ENCODE measurements at places on chromosomes 4 and X.

DNA sequence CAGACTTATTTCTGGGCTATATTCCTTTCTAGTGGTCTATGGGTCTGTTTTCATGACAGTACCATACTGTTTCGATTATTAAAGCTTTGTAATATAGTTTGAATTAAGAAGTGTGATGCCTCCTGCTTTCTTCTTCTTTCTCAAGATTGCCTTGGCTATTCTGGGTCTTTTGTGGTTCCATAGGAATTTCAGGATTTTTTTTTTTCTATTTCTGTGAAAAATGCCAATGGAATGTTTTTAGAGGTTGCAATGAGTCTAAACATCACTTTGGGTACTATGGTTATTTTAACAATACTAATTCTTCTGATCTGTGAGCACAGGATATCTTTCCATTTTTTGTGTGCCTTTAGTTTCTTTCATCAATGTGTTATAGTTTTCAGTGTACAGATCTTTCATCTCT lies 204.3 kb upstream of the HCCS start:
- no peak for DNase-seq

DNA sequence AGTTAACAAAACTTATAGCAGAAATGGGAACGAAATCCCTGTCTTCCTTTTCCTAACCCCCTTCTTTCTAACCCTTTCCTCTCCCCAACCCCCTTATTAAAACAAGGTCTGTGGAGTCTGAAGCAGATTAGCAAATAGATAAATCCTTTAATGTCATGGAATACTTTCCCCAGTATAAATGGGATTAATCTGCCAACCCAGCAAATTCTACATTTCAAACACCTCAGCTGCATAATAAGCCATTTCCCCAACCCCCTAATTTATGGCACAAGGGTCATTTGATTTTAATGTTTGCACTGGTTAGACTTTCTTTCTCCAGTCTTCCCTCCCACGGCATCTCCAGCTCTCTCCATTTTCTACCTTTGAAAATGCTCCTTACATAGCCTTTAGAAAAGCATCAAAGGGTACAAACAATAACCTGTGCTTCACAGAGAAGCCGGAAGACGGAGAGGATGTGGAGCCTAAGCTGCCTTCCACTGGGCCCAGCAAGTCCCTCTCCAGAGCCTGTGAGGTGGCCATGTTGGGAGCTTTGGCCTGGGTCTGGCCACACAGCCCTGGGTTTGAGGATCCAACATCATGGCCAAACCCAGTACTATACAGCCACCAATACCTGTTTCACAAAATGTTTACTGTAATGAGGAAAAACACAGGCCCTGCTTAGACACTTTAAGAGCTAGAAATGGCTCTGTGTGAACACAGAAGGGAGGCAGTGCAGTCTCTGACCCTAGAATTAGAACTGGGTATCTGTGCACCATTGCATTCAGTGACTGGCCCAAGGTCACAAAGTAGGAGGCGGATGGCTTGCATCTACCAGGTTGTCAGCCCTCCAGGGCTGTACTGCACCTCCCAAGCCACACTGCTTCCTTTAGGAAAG lies 56.9 kb upstream of the SPRY1 start:
- DNase-seq: no peak

DNA sequence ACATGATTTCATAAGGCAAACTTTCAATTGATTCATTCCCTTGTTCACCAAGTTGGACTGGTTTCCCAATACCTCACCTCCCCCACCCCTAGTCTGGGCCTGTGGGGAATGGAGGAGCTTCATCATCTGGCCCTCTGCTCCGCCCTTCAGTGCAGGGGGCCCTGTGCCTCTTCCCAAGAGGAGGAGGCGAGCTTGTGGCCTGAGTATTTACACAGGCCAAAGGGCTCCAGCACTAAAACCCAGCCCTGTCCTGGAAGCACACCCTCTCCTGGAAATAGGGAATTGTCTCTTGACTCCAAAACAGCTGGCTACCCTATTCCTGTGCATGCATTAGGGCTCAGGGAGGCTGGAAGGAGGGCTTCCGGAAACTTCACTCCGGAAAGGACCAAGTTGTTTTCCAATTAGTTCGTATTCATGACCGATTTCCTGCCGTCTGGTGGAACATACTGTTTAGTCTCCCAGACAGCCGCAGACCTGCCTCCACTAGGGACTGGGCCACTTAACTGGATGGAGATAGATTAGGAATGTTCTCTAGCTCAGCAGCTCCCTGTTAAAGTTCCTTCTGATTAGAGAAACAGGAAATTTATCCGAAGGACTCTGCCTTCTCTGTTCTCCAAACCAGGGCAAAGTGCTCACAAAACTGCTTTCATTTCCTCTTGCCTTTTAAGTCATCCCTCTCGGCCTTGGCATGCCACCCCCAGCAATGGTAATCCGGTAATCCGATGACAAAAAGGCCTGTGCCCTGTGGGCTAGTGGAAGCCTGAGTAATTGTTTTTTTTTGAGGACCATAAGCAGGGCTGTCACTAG lies 5.8 kb downstream of the SRPX2 start:
- DNase-seq: no peak

DNA sequence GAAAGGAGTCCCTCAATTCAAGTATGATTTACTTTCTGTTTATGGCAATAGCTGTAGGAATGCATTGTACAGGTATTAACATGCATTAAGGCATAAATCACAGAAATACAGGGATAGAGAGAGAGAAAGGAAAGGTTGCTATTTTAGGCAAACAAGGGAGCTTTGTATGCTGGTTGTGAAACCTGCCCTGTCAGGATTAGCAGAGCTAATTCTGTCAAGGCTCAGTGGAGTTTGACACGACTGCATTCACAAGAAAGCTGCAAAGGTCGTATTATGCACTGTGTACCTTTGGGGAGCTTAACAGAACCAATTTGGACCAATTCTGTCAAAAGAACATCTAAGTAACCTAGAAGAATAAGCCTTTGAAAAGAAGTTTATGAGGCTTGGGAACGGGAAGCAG lies 239.3 kb downstream of the GRIA2 start:
- DNase-seq: no peak

DNA sequence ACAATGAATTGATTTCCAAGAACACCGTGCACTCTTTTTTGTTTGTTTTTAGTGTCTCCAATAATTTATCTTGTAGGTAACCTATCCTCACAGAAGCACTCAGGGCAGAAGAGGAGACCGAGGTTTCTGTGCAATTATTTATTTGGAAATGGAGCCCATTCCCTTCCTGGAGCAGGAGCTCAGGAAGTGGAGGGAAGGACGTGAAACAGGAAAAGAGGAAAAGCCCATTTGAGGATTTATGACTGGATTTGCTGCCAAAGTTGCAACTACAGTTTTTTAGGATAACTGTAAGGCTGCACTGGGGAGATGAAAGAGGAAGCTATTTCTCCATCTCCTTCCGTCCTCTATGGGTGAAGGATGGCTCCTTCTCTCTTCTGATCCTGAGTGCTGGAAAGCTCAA lies 31.7 kb upstream of the MXRA5 start:
- DNase-seq: no peak

DNA sequence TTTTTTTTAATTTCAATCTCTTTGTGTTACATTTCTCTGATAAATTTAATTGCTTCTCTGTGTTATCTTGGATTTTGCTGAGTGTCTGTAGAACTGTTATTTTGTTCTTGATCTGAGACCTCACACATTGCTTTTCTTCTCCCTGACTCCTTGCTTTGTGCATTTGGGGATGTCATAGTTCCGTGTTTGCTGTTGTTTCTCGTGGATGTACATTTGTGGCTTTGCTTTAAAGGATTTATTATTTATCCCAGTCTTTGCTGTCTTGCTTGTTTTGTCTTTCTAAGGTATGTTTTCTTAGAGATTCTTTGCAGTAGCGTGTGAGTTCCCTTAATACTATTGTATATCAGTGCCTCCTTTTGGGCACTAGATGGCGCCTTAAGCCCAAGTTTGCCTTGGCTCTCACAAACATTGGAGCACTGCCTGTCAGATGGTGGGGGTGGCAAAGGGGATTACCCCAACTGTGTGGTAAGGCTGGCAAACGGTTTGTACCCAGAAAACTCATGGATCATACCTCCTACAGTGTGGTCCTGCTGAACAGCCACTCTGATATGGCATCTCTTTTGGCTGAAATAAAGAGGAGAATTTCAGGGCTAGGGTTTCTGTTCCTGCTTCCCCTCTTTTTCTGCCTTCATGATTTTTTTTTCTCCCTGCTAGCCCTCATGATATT lies 96.4 kb downstream of the PGRMC2 start:
- peak; percentile 8 for DNase-seq

GRCh38 chr4:4216648-4217047 lies 10.1 kb downstream of the OTOP1 start:
- DNase-seq: no peak

DNA sequence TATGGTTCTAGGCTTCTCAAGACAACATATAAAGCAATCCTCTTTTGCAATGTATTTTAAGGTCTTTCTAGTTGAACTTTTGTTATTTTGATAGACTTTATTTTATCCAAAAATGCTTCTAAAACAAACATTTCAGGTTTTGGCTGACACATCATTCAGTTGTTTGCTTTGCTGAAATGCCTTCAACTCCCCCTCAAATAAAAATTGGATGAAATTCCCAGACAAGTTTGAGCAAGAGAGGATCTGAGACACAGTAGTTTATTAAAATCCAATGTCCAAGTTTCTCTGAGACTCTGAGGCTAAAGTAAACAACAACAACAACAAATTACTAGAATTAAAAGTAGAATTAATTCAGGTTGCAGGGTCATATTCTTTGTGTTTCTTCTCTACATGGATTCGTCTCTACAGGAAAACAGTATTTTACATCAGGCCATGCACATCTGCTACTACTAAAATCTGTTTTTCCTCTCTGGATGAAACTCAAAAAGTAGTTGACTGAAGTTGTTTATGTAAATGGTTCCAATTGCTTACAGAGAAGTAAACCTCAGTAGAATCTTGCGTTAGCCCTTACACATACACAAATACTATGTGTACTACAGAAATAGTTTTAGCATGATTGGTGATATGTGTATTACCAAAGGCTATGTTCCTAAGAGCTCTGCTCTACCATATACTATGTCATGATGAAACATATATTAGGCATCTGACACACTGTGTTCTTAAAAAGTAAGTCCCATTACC lies 64.9 kb downstream of the PRSS12 start:
- no peak for DNase-seq

DNA sequence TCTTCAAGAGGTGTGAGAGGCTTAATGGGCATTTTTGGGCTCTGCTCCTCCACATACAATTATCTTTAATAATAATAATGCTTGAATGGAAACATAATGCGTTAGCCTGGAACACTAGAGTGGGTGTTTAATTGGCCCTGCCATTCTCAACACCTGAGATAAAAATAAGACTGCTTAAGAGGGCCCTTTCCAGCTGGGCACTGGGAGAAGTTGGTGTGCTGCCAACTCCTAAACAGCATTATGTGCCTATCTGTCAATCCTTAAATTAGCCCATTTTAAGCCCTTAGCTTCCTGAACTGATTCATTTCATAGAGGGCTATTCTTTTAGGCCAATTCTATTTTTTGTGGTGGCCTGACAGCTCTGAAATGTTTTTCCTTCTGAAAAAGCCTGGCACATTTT lies 211.1 kb upstream of the ZIC3 start:
- DNase-seq: no peak

DNA sequence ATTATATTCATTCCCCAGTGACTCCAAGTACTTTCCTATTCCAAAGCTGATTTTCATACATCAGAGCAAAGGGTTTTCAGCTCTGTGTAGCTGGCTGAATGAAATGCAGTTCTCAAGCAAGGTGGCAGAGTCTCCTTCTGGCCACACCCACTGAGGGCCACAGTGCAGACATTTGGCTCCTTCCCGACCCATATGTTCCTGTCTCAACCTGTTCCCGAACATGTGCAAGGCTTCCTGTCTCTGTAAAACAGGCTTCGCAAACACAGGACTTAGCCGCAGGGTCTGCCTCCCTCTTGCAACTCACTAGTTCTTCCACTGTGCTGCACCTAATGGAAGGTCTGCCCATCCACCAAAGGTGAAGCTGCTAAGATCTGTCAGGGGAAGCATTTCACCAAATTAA lies 249.2 kb downstream of the MID1IP1 start:
- no peak for DNase-seq

DNA sequence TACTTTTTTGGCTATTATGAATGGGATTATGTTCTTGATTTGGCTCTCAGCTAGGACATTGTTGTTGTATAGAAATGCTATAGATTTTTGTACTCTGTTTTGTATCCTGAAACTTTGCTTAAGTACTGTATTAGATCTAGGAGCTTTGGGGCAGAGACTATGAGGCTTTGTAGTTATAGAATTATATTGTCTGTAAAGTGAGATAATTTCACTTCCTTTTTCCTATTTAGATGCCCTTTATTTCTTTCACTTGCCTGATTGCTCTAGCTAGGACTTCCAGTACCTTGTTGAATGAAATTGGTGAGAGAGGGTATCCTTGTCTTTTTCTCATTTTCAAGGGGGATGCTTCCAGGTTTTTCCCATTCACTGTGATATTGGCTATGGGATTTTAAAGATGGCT lies 28.1 kb downstream of the ADAM29 start:
- DNase-seq: no peak

DNA sequence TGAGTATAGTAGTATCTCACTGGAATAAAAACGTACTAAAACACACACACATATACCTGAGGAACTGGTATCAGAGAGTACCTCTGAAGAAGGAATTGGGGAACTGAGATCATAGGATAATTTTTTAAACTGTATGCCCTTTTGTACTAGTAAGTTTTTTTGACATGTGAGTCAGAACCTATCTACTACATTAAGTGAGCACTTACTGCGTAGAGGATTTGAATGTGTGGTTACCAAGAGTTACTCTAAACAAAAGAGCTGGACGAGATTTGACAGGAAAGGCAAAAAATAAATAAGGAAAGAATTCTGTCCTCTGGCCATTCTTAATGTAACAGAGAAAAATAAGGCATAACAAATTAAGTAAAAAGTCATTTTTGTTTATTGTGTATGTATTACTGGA lies 546.5 kb upstream of the FAT1 start:
- DNase-seq: no peak

GRCh38 chr4:75630937-75631329 lies 605 bp upstream of the CDKL2 start:
- no peak for DNase-seq

DNA sequence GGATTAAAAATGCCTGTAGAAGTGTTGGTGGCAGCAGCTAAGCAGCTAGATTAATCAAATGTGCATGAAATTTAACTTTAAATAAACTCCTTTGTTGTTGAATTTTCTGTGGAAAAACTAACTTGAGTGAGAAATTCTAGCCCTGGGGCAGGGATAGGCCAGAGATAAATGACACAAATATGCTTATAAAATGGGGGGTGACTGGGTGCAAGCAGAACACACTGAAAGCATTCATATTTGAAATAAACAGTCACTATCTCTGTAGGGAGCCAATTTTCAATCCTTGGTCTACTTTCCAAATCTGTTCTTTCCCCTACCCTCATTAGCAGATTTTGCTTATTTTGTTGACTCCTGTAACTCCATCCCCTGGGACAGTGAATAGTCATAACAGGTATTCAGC lies 47.9 kb downstream of the RBPJ start:
- no peak for DNase-seq

Data from bone marrow (tissue), 2 donors.